ENCODE measurements at places on chromosomes 6 and 20. TPM values are rescaled to one million over a fixed set of nuclear protein-coding genes. Genes with fewer than 3 reads are reported as not detected.

MICB gene
- 17.7 TPM for total RNA-seq

PGC gene
- total RNA-seq: not detected

TOX2 gene
- 1.5 TPM for total RNA-seq

DNA sequence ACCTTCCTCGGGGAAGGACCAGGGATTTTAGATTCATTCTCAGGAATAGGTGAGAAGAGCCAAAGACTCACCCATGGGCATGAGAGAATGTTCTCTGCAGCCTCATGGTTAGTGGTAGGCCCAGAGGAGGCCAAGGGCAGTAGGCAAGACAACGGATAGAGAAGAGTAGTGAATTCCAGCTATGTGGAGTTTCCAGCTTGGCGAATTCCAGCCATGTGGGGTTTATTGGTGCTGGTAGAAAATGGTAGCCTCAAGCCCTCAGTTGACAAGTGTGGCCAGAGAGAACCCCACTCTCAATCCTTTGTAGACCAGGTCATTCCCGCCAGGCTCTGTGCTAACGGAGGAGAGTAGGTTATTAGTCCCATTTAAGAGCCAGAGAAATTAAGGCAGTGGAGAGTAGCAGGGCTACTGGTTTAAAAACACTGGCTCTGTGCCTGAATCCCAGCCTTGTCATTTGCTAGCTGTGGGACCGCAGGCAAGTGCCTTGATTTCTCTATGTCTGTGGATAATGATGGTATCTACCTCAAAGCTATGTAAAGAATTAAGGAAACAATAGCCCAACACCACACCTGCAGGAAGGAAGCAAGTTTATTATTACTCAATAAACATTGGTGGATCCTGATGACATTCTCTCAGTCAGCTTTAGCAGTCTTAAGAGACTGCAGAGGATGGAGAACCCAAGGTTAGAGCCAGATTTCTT, 2.0 kb upstream of the SLC9A8 start:
- no peak overlapping the region for H3K4me3 ChIP-seq
- no peak overlapping the region for H3K27ac ChIP-seq
- peaks cover 15% of the 10 kb centered on the region for H3K36me3 ChIP-seq
- H3K4me1 ChIP-seq: peaks cover 46% of the 10 kb centered on the region
- no peak for DNase-seq

- H3K4me3 ChIP-seq: no peak overlapping the region
- peaks cover 30% of the 10 kb centered on the region for H3K4me1 ChIP-seq
- H3K27me3 ChIP-seq: no peaks in the 10 kb centered on the region
- peaks cover 2% of the 10 kb centered on the region for H3K36me3 ChIP-seq
- no peak overlapping the region for H3K27ac ChIP-seq
Measured at GRCh38 chr6:157571269-157571668, 190.3 kb downstream of the ZDHHC14 start.

- no peak overlapping the region for H3K27ac ChIP-seq
- peaks cover 3% of the 10 kb centered on the region for H3K36me3 ChIP-seq
- no peak overlapping the region for H3K4me3 ChIP-seq
- peaks cover 12% of the 10 kb centered on the region for H3K4me1 ChIP-seq
Measured at GRCh38 chr20:58833921-58834320, 16.8 kb downstream of the GNAS-AS1 start.

- no peaks in the 10 kb centered on the region for H3K4me1 ChIP-seq
- H3K36me3 ChIP-seq: no peaks in the 10 kb centered on the region
- no peak for DNase-seq
- H3K27ac ChIP-seq: no peak overlapping the region
Measured at GRCh38 chr6:141498977-141499376, 633.7 kb upstream of the GJE1 start.

GRCh38 chr6:33172688-33173534, 19.4 kb downstream of the COL11A2 start:
- H3K36me3 ChIP-seq: no peaks in the 10 kb centered on the region
- H3K27me3 ChIP-seq: no peaks in the 10 kb centered on the region
- no peak for DNase-seq
- H3K27ac ChIP-seq: no peak overlapping the region
- H3K4me3 ChIP-seq: no peak overlapping the region
- H3K4me1 ChIP-seq: no peaks in the 10 kb centered on the region

- DNase-seq: no peak
- H3K27ac ChIP-seq: peak overlapping the region; percentile 26
- no peak overlapping the region for H3K4me3 ChIP-seq
- peaks cover 27% of the 10 kb centered on the region for H3K36me3 ChIP-seq
Measured at GRCh38 chr6:37492236-37492972, 7.3 kb downstream of the CCDC167 start.

DNA sequence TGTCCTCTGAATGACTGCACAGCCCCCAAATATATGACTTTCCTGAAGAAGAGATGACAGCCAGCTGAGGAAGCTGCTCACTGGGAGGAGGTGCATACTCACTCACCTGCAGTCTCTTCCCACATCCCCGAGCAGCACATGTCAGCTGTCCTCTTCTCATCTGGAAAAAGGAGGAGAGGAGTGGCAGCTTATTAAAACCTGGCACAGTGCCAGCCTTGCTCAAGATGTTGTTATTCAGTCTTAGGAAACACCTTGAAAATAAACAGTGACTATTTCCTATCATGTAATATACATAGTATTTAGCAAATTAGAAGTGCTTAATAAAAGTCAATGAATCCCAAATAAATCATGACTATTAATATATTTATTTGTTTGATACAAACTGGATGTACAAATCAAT, 232.9 kb downstream of the EPM2A start:
- H3K4me3 ChIP-seq: no peak overlapping the region
- H3K27me3 ChIP-seq: no peaks in the 10 kb centered on the region
- no peaks in the 10 kb centered on the region for H3K36me3 ChIP-seq

GRCh38 chr6:107713563-107713962, 110.5 kb downstream of the SCML4 start:
- DNase-seq: no peak
- H3K4me1 ChIP-seq: peaks cover 66% of the 10 kb centered on the region
- H3K27me3 ChIP-seq: no peaks in the 10 kb centered on the region
- H3K27ac ChIP-seq: peak overlapping the region; percentile 84
- peak overlapping the region; percentile 62 for H3K4me3 ChIP-seq
- H3K36me3 ChIP-seq: peaks cover 15% of the 10 kb centered on the region

DNA sequence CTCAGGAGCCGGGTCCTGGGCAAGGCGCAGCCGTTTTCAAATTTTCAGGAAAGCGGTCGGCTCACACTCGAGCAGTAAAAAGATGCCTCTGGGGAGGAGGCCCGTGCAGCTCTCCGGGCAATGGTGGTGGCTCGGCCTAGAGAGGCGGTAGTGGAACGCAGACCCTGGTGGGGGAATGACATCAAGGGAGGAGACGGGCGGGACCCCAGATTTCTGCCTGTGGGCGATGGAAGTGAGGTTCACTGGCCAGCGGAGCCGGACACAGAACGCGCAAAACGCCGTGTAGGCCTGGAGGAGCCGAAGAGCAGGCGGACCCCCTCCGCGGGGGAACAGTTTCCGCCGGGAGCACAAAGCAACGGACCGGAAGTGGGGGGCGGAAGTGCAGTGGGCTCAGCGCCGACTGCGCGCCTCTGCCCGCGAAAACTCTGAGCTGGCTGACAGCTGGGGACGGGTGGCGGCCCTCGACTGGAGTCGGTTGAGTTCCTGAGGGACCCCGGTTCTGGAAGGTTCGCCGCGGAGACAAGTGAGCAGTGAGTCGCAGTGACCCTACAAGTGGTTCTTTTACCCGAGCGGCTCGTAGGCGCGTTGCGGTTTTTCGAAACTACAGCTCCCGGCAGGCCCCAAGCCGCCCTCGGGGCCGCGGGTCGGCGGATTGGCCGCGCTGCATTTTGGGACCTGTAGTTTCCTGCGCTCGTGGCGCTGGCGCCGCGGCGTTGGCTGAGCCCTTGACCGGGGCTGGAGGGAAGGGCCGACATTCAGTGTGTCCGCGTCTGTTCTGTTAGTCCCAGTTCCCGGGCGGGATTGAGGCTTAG, at the start of gene RTEL1:
RTEL1 (plus strand) TSS at position 376 of the 812 bp plus-strand sequence. CDS start 1,091 bp downstream, outside the sequence.
- H3K27ac ChIP-seq: peak within 1 kb of the TSS; percentile 93
- peaks cover 18% of the 10 kb centered on the region for H3K36me3 ChIP-seq
- DNase-seq: peak; percentile 89
- peaks cover 24% of the 10 kb centered on the region for H3K4me1 ChIP-seq

DNA sequence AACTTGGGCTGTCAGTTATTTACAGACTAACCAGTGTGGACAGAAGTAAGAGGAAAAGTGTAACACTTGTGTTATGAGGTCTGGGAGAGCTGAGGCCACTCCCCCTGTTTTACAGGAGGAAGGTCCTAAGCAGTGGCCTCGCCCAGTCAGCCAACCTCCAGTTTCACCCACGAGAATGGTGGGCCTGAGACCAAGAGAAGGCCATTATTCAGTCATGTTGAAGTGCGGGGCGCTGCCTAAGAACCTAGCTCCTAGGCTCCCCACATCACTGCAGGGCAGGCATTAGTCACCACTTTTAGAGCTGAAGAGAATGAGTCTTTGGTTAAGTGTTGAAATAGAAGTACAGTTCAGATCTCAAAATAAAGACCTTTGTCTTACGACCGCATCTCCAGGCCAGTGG, 27.9 kb downstream of the CDYL start:
- H3K4me3 ChIP-seq: no peak overlapping the region
- peaks cover 74% of the 10 kb centered on the region for H3K4me1 ChIP-seq
- no peaks in the 10 kb centered on the region for H3K27me3 ChIP-seq
- DNase-seq: peak; percentile 44
- no peak overlapping the region for H3K27ac ChIP-seq
- H3K36me3 ChIP-seq: peaks cover 25% of the 10 kb centered on the region

GRCh38 chr20:17109307-17109706, 117.5 kb upstream of the PCSK2 start:
- no peaks in the 10 kb centered on the region for H3K27me3 ChIP-seq
- no peaks in the 10 kb centered on the region for H3K36me3 ChIP-seq
- H3K4me3 ChIP-seq: no peak overlapping the region
- no peak for DNase-seq

DNA sequence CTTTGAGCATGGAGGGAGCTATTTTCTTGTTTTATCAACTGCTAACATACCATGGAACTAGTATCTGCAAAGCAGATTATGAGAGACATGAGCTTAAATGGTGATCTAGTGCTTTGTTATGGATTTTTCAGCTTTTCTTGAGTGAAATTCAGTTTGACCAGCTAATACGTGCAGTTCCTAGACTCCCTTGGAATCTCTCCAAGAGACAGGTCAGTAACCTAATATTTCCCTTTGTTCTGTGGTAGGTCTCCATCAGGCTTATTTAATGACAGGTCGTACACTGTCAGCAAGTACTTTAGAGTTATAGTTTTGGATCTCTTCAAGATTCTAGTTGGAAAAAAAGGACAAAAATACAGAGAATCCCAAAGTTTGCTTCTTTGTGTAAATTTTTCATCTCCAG, 43.9 kb downstream of the HDAC2 start:
- H3K27ac ChIP-seq: no peak overlapping the region
- H3K27me3 ChIP-seq: peaks cover 8% of the 10 kb centered on the region
- H3K36me3 ChIP-seq: peaks cover 5% of the 10 kb centered on the region
- no peaks in the 10 kb centered on the region for H3K4me1 ChIP-seq

- no peak overlapping the region for H3K4me3 ChIP-seq
- no peaks in the 10 kb centered on the region for H3K36me3 ChIP-seq
- no peak for DNase-seq
- no peaks in the 10 kb centered on the region for H3K4me1 ChIP-seq
Measured at GRCh38 chr6:156598071-156598854, 178.9 kb upstream of the ARID1B start.

Measured in activated CD8-positive, alpha-beta T cell treated with anti-CD3 and anti-CD28 coated beads for 36 hours (primary cell).